ENCODE measurements at places on chromosomes 3 and 15.
A peak's percentile ranks its signal among the peaks of the same experiment; 100 is the strongest.

GRCh38 chr3:159899166-159899565 is 89.5 kb upstream of the IL12A start:
- H3K27ac ChIP-seq: no peak overlapping the region
- H3K27me3 ChIP-seq: peaks cover 50% of the 10 kb centered on the region
- no peaks in the 10 kb centered on the region for H3K4me1 ChIP-seq
- no peak overlapping the region for H3K4me3 ChIP-seq

DNA sequence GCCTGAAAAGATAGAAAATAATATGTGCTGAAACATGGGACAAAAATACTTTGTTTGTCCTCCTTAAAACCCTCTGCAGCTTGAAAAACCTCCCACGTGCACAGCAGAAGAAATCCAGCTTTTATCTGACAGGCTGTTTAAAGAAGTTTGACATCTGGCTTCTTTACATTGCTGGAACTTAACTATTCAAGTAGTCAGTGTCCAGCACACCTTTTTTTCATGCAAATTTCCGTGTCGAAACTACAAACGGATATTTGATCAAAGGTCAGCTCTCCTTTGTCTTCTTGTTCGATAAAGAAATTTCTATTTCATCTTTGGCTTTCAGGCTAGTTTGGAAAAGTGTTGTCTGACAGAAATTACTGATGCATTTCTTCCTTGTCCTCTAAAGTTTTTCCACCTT is 66.8 kb upstream of the KBTBD8 start:
- H3K36me3 ChIP-seq: no peaks in the 10 kb centered on the region
- H3K27ac ChIP-seq: no peak overlapping the region
- DNase-seq: no peak
- H3K27me3 ChIP-seq: peaks cover 11% of the 10 kb centered on the region

DNA sequence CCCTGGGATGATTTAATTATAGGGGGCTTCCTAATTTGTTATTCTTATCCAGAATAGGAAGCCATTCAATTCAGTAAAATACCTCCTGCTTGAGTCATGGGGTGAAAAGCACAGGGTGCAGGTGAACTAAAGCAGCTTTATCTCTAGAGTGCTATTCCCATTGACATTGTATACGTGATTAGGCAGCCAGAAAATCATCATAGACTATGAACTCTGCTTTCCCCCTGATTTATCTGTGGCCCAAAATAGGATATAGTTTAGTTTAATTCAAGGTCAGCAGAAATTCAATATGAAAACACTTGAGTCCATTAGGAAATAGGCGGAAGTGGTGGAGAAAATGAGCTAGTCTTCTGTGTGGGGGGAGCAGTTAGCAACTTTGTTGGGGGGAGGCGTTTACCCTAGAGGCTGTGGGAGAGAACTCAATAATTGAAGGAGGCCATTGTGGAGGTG is 18.2 kb upstream of the PRKCI start:
- no peak overlapping the region for H3K4me3 ChIP-seq
- H3K27me3 ChIP-seq: peaks cover 54% of the 10 kb centered on the region
- H3K36me3 ChIP-seq: no peaks in the 10 kb centered on the region
- no peak for DNase-seq
- no peak overlapping the region for H3K27ac ChIP-seq
- H3K4me1 ChIP-seq: no peaks in the 10 kb centered on the region

DNA sequence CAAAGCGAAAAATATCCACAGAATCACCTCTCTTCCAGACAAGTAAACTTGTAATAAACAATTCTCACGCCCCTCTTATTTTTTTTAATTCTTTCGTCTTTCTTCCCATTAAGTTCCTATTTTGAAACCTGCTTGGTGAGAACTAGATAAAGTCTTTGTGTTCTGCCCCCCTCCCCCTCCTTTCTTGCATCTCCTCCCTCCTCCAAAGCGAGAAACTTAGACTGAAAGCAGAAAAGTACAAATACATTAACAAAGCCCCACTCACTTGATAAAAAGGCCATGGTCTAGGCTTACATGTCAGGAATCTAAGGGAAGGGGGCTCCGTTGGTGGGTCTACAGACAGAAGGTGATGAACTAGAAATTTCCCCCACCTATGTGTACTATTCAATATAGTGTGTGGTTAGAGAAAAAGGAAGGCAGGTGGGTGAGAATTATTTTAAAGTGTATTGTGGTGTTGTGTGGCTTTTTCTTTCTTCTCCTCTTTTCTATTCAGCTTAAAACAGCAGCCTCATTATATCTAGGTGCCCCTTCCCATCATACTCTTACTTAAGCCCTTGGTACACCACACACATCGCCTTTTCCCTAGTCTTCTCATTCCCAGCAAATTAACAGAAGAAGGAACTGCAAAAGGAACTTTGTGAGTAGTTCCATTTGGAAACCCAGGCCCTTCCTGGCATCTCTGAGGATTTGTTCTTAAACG is 215.3 kb downstream of the MEIS2 start:
- DNase-seq: no peak
- H3K36me3 ChIP-seq: peaks cover 4% of the 10 kb centered on the region
- H3K4me3 ChIP-seq: no peak overlapping the region
- peaks cover 100% of the 10 kb centered on the region for H3K27me3 ChIP-seq
- peaks cover 11% of the 10 kb centered on the region for H3K4me1 ChIP-seq

GRCh38 chr15:60939389-60939788 is 289.7 kb downstream of the RORA start:
- H3K36me3 ChIP-seq: no peaks in the 10 kb centered on the region
- H3K4me1 ChIP-seq: no peaks in the 10 kb centered on the region
- peaks cover 15% of the 10 kb centered on the region for H3K27me3 ChIP-seq
- H3K4me3 ChIP-seq: no peak overlapping the region
- H3K27ac ChIP-seq: no peak overlapping the region
- no peak for DNase-seq

GRCh38 chr3:104939196-104939595 is 427.5 kb upstream of the ALCAM start:
- H3K27ac ChIP-seq: no peak overlapping the region
- H3K4me1 ChIP-seq: no peaks in the 10 kb centered on the region
- H3K36me3 ChIP-seq: peaks cover 1% of the 10 kb centered on the region
- H3K4me3 ChIP-seq: no peak overlapping the region
- no peak for DNase-seq

DNA sequence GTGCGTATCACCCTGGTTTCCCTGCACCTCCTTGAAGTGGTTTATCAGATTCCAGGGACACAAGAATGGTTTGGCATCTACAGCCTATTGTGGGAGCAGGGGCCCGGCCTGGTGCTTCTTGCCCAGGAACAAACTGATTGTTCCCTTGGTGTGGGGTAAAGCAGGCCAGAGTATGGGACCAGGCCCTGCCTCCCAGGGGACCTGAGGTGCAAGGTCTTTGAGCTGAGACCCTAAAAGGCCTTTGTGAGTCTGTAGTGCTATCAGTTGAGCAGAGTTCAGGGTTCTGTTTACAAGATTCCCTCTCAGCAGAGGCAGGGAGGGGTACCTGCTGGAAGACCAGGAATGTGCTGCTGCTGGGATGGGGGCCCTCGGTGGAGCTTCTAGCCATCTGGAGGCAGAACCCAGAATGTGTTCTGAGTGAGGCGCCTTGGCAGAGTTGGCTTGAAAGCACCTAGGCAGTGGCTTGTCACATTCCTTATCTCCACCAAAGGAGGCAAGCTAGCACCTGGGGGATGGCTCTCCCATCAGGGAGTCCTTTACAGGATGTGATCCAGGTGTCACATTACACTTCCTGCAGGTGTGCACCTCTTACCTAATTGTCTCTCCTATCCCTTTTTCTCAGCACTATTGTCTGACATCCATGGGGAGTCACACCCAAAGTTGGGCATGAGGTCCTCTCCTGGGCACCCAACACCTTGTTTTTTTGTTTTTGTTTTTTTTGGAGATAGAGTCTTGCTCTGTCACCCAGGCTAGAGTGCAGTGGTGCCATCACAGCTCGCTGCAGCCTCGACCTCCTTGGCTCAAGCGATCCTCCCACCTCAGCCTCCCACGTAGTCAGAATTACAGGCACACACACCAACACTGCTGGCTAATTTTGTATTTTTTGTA is 13.1 kb downstream of the FLNB start:
- H3K4me3 ChIP-seq: no peak overlapping the region
- H3K27me3 ChIP-seq: no peaks in the 10 kb centered on the region
- H3K36me3 ChIP-seq: peaks cover 2% of the 10 kb centered on the region
- peaks cover 5% of the 10 kb centered on the region for H3K4me1 ChIP-seq

- peaks cover 30% of the 10 kb centered on the region for H3K27me3 ChIP-seq
- no peak overlapping the region for H3K4me3 ChIP-seq
- no peak overlapping the region for H3K27ac ChIP-seq
- no peaks in the 10 kb centered on the region for H3K36me3 ChIP-seq
These were observed 7.5 kb downstream of the MAGI1 start for GRCh38 chr3:66031102-66031698.

GRCh38 chr15:70420948-70421482 is 323.3 kb upstream of the TLE3 start:
- H3K27me3 ChIP-seq: peaks cover 65% of the 10 kb centered on the region
- peaks cover 17% of the 10 kb centered on the region for H3K4me1 ChIP-seq
- no peaks in the 10 kb centered on the region for H3K36me3 ChIP-seq
- no peak overlapping the region for H3K27ac ChIP-seq

GRCh38 chr3:62553811-62554210 is 180.5 kb upstream of the FEZF2 start:
- no peak overlapping the region for H3K27ac ChIP-seq
- DNase-seq: no peak
- H3K4me3 ChIP-seq: no peak overlapping the region
- H3K36me3 ChIP-seq: no peaks in the 10 kb centered on the region
- peaks cover 20% of the 10 kb centered on the region for H3K27me3 ChIP-seq
- H3K4me1 ChIP-seq: no peaks in the 10 kb centered on the region

- peak; percentile 50 for DNase-seq
- H3K4me1 ChIP-seq: peaks cover 16% of the 10 kb centered on the region
- H3K4me3 ChIP-seq: peak overlapping the region; percentile 95
- H3K27ac ChIP-seq: peak overlapping the region; percentile 86
- H3K27me3 ChIP-seq: peaks cover 2% of the 10 kb centered on the region
These were observed 61.8 kb upstream of the ANKRD28 start for GRCh38 chr3:15859507-15860013.

GRCh38 chr3:192842711-192843110 is 74.9 kb downstream of the MB21D2 start:
- no peaks in the 10 kb centered on the region for H3K4me1 ChIP-seq
- no peak overlapping the region for H3K4me3 ChIP-seq
- H3K27ac ChIP-seq: no peak overlapping the region
- DNase-seq: no peak

- H3K4me3 ChIP-seq: no peak overlapping the region
- no peaks in the 10 kb centered on the region for H3K4me1 ChIP-seq
These were observed 70.9 kb upstream of the ARNT2 start for GRCh38 chr15:80333261-80333660.

DNA sequence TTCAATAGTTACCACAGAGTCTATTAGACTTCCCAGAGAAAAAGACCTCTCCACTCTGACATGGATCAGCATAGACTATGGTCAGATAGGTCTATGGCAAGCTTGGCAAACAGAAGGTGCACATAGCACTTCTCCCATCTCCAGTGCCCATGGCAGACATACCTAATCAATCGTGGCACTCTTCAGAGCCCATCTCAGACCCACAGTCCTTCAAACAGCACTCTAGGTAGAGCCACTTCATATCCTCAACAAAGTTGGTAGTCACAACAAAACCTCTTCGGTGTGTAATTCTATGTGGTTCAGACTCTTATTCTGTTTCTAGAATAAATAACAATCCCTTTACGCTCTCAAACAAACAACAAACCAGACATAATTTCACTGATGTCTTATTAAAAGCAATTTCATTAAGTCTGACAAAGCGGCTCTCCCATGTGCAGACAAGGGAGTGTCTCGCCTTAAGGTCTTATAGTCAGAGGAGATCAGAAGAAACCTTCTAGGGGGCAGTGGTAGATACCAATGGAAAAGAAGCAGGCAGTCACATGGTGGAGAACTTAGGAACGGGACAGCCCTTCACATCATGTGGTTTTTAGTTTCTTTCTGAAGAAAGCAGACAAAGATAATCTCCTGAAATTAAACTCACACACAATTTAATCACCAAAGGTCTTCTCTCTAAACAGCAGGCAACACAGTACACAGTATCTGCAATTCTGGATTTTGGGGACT is 483.4 kb downstream of the FOXP1 start:
- no peak for DNase-seq
- H3K4me1 ChIP-seq: peaks cover 64% of the 10 kb centered on the region

- H3K27me3 ChIP-seq: peaks cover 39% of the 10 kb centered on the region
- no peak for DNase-seq
- H3K36me3 ChIP-seq: no peaks in the 10 kb centered on the region
- no peak overlapping the region for H3K27ac ChIP-seq
- no peaks in the 10 kb centered on the region for H3K4me1 ChIP-seq
These were observed 75.4 kb upstream of the PSMD6 start for GRCh38 chr3:64098670-64099069.

- peak overlapping the region; percentile 56 for H3K4me3 ChIP-seq
- peaks cover 1% of the 10 kb centered on the region for H3K36me3 ChIP-seq
- no peak for DNase-seq
These were observed 117.2 kb downstream of the TCF12 start for GRCh38 chr15:57035664-57036063.

- peak overlapping the region; percentile 19 for H3K27ac ChIP-seq
- no peaks in the 10 kb centered on the region for H3K36me3 ChIP-seq
- peaks cover under 1% of the 10 kb centered on the region for H3K4me1 ChIP-seq
- no peak for DNase-seq
- no peaks in the 10 kb centered on the region for H3K27me3 ChIP-seq
- no peak overlapping the region for H3K4me3 ChIP-seq
These were observed 169.9 kb downstream of the XXYLT1 start for GRCh38 chr3:195101001-195101583.

DNA sequence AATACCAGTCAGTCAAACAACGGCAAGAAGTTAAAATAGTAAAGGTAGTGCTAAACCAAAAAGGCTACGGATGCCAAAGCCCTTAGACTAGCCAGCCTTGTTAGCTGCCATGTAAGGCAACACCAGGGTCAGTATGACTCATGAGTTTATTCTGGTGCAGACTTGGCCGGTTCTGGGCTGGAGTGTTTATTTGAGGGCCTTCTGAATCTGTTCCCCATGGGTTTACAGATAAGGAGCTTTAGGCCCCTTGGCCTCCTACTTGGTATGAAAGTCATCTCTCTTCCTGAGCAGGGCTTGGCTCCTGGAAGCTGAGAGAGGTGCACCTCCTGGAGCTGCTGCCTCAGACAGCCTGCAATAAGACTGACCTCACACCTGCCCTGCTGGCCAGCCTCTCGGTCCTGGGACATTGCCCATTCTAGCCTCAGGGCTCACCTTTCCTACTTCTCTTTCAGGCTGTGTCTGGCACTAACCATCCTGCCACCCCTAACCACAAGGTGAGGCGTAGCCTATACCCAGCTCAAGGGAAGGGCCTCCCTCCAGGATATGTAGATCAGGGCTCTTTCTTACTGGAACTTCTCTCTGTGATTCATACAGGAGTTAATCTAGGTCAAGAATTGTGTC is 10.4 kb upstream of the RTP1 start:
- peaks cover 4% of the 10 kb centered on the region for H3K4me1 ChIP-seq
- H3K36me3 ChIP-seq: no peaks in the 10 kb centered on the region
- no peak overlapping the region for H3K4me3 ChIP-seq
- H3K27ac ChIP-seq: no peak overlapping the region
- H3K27me3 ChIP-seq: peaks cover 55% of the 10 kb centered on the region
- DNase-seq: no peak
